AG04450 (cell line): ENCODE measurements at places on chromosomes 5 and 9.

- no peak for DNase-seq
Measured at GRCh38 chr9:16152276-16153101, 599.6 kb downstream of the CCDC171 start.

DNA sequence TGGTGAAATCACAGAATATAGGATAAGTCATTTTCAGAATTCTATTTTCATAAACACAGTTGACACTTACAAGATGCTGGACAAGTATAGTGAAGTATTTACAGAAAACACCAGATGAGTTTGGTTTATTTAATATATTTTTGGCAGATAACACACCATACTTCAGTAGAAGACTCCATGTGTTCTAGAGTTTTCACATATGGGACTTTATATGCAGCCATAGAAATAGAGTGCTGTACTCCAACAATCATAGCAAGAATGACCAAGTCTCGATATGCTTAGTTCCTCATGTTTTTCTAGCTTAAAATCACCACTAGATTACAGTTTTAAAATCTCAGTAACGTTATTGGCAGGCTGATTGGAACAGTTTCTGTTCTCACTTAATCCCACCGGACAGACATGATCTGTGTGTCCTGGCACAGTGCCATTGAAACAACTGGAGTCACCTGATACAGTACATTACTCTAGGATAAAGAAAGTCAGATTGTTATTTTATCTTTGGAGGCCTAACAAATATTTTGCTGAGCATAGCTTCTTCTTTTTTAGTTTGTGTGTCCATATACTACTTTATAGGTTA is 45.8 kb upstream of the ERBIN start:
- DNase-seq: no peak

- DNase-seq: peak; percentile 77
Measured at GRCh38 chr5:108801776-108802175, 54.1 kb downstream of the FER start.

DNA sequence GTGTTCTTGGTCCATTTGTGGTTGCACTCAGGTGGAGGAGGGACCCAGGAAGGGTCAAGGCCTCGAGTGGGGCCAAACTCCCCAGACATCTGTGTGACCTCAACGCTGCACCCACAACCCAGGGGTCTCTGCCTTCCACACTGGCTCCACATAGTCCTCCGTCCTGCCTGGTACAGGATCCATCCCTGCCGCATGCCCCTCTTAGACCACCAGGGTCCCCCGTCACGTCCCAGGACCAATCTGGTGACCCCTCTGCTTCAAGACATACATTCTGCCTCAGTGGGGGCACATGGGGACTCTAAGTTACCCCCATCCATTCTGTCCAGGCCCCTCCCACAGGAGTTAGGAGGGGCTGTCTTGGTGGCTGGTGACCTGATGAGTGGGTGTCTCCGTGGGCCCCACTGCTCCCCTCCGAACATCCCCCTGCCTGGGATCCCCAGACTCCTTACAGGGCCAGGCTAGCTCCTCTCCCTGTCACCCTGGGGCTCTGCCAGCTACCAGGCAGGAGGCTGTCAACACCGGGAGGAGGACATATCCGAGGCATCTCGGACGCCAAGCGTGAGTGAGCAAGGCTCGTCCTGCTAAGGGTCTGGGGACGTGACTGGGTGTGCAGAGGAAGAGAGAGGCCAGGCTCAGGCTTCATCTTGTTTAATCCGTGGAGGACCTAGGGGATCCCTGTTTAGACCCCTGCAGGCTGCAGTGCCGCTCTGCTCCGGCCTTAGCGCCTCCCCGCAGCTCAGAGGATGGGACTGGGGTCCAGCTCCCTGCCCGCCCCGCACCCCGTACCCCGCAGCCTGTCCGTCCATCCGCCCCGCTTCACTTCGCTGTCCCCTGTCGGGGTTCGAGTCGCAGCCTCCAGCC is 32.3 kb downstream of the TSPAN17 start:
- DNase-seq: no peak

DNA sequence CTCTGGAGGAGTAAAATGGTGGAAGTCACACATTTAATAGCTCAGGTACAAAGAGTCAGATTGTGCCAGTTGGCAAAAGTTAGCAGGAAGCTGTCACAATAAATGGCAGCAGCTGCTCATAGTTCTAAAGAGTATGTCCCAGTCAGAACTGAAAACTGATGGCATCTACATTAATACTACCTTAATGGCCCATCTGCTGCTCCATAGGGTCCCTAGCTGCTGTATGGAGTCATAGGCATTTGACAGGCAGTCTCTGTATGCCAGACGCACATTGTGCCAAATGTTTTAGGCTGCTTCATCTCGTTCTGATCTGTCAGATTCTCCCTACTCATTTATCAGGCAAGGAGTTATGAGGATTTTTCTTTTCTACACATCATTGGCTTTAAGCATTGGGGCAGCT is 515.8 kb upstream of the ARRDC3 start:
- DNase-seq: no peak

DNA sequence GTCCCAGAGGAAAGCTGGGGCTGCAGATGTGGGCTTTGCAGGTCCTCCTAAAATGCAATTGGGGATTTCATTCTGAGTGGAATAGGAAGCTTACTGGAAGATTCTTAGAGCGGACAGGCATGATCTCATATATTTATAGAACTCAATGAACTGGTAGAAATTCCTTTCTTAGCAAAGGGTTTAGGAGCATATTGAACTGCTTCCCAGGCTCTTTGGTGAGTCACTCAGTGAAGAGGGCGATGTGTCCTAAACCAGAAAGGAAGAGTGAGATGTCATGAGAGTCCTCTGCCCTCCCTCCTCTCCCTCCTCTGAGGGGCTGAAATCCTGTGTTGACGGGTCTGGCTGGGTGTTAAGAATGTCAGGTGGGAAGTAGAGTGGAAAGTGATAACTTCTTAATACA is 26.3 kb upstream of the SEMA6A start:
- no peak for DNase-seq

DNA sequence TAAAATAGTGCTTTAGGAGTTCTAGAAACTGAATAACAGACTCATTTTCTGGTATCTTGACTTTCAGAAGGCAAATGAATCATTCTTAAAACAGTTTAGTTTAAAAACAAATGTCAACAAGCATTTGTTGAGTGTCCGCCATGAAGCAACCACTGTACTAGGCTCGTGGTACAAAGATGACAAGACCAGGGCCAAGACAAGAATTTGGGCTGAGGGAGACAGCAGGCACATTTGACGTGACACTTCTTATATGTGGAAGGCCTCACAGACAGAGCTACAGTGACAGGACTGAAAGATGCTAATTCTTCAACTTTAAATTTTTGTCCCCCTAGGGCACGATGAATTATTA is 14.4 kb upstream of the ZNF131 start:
- DNase-seq: no peak

DNA sequence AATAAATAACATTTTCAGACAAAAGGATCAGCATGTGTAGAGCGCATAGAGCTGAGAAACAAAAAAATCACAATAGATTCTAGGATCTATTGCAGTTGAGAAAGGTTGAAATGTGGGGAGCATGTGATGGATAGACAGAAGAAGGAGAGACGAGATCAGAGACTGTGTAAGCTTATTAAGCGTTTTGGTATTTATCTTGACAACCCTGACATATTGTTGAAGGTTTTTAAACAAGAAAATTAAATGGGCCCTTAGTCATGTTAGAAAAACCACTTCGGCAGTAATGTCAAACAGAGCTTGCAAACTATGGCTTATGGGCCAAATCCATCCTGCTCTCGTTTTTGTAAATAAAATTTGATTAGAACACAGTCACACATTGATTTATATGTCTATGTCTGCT is 200.5 kb upstream of the KLF4 start:
- no peak for DNase-seq

GRCh38 chr5:82165740-82166530 is 112.2 kb downstream of the RPS23 start:
- peak; percentile 83 for DNase-seq
